ENCODE measurements at places on chromosomes 6 and 20.

DNA sequence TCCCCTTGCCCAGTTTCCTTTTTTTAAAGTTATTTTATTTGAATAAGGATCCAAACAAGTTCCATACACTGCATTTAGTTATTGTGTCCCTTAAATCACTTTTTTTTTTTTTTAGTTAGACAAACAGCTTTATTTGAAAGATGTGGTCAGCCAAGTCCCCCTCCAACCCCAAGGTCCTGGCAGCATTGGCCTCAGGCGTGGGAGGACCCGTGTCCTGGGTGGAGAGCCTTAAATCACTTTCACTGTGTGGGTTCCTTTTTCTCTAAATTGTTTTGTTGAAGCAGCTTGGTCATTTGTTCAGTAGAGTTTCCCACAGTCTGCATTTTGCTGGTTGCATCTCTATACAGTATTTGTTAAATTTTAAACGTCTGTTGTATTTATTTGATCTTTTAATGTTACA lies 5.2 kb upstream of the TBCC start:
- DNase-seq: no peak

GRCh38 chr20:4805663-4806449 lies 84.1 kb downstream of the PRND start:
- DNase-seq: no peak

DNA sequence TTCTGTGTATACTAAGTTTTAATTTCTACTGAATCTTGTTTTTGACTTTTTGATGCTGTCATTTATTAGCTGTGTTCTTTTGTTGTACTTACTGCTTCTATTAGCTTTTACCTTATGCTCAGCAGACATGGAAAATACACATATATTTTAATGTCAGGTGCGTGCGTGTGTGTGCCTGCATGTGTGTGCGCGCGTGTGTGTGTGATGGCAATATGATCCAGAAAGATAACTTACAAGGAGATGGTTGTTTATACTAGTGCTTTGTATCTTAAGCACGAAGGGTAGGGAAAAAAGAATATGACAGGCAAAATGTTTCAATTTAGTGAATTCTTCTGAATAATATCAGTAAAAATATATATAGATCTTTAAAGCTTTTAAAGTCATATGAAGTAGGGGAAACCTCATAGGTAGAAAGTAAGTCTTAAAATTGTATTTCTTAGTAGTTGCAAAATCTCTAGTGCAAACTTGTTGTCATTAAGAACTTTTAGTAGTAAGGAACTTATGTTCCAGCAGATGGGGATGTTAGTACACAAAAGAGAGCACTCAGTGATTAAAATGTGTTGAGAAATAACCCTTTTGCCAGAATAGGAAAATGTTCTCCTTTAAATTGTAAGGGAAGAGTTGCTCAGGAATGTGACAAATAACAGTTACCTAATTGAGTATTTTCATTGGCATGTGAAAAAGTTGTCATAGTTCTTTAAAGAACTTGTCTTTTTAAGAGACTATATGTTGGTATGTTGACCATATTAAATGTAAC lies 13.2 kb downstream of the QKI start:
- DNase-seq: no peak

DNA sequence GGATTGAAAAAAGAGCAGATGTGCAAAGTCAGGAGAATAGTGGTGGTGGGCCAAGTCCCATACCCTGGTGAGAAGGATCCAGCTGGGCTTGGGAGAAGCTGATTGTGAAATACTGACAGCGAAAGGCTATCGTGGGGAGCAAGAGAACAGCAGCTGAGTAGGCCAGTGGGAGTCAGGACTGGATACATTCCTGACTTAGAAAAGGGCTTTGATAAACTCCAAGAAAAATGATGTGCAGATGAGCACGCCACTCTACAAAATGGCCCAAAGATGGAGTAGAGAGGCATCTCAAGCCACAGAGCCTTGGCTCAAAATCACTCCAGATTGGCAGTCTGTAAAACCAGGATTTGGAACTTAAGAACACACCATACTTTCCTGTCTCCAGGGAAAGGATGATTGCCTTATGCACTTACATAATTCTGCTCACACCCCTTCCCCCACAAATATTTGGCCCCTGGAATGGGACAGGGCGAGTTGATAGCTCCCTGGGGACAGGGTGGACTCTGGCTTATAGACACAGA lies 578.7 kb downstream of the MAFB start:
- no peak for DNase-seq

DNA sequence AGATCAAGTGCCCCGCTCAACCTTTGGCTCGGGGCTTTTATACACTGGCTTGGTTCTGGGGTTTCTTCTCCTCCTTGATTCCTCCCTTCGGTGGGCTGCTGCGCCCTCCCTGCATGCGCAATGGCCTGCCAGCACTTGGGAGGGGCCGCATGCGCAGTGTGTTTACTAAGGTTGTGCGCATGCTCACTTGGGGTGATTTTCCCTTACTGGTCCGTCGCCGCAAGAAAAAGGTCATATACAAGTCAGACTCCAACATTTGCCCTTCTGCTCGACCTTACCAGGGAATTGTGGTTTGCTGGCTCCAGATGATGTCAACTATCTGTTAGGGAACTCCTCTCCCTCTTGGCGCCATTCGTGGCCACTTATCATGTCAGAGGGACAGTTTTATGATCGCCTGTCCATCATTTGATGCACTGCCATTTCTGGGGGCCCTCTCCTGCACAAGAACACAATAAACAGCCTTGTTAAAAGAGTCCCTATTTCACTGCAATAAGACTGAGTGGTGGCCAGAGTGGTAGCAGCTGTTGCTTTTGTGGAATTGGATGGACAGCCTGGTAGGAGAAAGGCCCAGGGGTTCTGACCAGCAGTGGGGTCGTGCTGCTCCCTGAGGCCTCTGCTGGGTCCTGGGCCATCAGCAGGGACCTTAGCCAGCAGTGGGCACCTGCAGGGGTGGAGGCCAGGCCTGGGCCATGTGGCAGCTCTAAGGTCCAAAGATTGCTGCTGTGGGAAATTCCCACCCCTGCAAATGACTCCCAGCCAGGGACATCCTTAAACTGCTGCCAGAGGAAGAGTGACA lies 2.8 kb upstream of the LBP start:
- no peak for DNase-seq

- no peak for DNase-seq
Measured at GRCh38 chr6:29506446-29507067, 18.8 kb upstream of the MAS1L start.

- DNase-seq: no peak
Measured at GRCh38 chr6:125304970-125305660, 3.3 kb upstream of the HDDC2 start.

DNA sequence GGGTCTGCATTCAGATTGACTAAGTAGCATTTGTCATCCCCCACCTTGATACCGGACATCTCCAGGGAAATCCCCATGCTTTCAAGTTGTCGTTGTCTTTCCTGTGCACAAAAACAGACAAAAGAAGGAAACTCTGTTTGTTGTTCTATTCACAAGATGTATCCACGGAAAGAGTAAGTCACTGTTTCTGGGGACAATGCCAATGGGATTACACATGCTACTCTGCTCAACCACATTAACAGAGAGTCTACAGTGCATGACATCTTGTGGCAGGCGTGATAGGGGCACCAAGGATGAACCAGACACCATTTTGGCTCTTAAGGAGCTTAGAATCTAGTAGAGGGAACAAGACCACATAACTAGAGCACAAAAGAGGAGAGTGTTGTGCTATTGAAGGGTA lies 124.4 kb upstream of the NUP153 start:
- DNase-seq: no peak

DNA sequence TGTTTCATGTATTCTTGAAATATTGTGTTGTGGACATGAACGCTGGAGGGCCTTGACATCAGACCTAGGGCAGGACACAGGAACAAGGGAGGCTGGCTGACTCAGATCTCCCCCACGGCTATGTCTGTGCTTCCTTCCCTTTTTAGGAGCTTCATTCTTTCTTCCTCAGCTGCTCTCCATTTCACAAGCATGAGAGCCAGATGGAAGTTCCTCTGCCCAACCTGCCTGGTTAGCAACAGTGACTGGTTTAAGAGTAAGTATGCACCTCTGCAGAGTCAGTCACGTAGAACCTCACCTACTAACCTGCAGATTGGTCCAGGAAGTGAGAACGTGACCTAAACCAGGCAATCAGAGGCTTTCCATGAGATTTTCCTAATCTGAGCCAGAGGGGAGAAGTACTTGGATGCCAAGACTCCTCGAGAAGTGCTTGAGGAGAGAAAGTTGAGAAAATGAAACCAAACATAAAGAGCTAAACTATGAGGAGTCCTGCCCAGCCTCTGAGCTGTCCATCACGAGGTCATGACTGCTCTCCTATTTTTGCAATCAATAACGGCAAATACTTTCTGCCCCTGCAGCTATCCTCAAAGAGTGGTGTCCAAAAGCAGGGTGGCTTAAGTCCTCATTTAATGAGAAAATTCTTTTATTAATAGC lies 465.2 kb upstream of the CITED2 start:
- no peak for DNase-seq

DNA sequence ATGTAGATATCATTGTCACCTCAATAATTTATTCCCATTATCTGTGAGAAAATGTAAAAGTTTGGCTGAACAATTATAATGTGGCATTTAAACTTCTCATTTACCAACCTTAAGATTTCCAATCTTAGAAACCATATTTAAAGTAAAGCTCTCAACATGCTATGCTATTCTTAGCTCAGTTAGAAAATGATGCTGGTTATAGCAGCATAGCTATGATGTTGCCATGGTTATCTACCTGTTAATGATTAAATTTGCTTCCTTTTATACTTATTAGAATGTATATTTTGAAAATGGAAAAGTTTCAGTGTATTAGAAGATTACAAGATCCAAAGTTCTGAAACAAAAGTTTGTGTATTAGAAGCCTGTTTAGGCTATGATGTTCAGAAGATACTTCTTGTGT lies 110.1 kb downstream of the GPR63 start:
- no peak for DNase-seq

DNA sequence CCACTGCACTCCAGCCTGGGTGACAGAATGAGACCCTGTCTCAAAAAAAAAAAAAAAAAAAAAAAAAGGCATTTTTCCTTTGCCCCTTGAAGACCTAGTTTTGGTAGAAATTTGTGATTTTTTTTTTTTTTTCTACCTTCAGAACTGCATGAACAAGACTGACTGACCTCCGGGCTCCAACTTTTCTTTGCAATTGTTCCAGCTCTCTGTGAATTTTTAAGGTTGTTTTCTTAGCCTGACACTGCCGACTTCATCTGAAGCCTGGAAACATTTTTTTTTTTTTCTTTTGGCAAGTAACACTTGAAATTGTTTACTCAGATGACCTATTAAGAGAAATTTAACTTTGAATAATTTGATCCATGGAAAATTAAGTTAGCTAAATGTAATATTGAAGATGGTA lies 73.0 kb downstream of the SLC24A3 start:
- DNase-seq: no peak

DNA sequence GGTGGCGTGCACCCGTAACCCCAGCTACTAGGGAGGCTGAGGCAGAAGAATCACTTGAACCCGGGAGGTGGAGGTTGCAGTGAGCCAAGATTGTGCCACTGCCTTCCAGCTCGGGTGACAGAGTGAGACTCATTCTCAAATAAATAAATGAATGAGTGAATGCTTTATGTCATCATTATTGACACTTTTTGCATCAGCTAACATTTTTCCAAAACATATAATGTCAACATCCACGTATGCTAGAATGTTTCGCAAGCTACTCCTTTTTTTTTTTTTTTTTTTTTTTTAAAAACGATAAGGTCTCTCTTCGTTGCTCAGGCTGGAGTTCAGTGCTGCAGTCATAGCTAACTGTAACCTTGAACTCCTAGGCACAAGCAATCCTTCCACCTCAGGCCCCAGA lies 72.2 kb downstream of the SENP6 start:
- DNase-seq: no peak

- no peak for DNase-seq
Measured at GRCh38 chr6:154367336-154367735, 10.7 kb upstream of the IPCEF1 start.

GRCh38 chr6:70299456-70299855 lies 3.4 kb downstream of the COL9A1 start:
- DNase-seq: no peak
